Activated CD8-positive, alpha-beta T cell treated with anti-CD3 and anti-CD28 coated beads for 36 hours (primary cell): ENCODE measurements at places on chromosomes 7 and 10.

DNA sequence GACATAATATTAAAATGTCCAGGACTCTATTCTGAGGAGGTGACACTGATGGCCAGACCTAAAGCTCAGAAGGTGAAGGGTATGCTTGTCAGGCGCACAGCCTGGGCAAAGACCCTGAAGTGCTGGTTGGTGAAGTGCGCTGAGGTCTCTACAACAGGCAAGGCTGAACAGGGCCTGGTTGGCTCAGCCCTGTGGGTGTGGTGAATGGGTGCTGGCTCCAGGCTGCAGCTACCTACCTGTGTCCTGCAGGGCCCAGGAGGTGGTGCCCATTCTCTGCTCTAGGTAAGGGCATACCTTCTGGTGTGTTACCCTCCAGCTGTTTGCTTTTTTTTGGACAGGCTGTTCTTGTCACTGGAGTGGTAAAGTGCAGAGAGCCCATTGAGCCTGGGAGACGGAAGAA is 85.1 kb downstream of the RAMP3 start:
- no peak for DNase-seq

DNA sequence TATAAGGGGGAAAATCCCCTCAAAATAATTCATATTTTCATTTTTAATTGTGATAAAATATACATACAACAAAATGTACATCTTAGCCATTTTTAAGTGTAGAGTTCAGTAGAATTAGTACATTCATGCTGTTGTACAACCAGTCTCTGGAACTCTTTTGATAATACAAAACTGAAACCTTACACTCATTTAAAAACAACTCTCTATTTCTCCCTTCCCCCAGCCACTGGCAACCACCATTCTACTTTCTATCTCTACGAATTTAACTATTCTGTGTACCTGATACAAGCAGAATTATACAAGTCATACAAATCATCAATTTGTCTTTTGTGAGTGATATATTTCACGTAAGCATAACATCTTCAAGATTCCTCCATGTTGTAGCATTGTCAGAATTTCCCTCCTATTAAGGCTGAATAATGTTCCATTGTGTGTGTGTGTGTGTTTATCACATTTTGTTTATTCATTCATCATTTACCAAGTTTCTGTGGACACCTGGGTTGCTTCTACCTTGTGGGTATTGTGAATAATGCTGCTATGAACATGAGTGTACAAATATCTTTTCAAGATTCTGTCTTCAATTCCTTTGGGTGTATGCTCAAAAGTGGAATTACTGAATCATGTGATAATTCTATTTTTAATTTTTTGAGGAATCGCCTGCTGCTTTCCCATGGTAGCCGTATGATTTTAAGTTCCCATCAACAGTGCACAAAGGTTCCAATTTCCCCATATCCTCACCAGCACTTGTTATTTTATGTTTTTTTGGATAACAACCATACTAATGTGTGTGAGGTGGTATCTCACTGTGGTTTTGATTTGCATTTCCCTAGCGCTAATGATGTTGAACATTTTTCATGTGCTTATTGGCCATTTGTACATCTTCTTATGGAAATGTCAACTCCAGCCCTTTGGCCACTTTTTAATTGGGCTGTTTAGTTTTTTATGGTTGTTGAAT is 4.7 kb upstream of the EBLN1 start:
- peak; percentile 54 for DNase-seq

DNA sequence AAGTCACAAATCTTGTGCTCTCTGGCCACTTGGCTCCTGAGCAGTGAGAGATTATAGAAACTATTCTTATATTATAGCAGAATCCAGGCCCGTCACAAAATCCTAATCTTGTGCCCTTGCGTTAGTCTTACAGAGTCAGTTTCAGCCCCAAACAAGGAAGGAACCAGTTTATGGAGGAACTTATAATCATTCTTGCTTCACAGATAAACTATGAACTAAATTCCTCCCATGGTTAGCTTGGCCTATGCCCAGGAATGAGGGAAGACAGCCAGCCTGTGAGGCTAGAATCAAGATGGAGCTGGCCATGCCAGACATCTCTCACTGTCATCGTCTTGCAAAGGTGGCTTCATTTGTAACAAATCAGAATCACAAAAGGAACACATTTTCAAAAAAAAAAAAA is 199.7 kb upstream of the PITRM1 start:
- no peak for DNase-seq

DNA sequence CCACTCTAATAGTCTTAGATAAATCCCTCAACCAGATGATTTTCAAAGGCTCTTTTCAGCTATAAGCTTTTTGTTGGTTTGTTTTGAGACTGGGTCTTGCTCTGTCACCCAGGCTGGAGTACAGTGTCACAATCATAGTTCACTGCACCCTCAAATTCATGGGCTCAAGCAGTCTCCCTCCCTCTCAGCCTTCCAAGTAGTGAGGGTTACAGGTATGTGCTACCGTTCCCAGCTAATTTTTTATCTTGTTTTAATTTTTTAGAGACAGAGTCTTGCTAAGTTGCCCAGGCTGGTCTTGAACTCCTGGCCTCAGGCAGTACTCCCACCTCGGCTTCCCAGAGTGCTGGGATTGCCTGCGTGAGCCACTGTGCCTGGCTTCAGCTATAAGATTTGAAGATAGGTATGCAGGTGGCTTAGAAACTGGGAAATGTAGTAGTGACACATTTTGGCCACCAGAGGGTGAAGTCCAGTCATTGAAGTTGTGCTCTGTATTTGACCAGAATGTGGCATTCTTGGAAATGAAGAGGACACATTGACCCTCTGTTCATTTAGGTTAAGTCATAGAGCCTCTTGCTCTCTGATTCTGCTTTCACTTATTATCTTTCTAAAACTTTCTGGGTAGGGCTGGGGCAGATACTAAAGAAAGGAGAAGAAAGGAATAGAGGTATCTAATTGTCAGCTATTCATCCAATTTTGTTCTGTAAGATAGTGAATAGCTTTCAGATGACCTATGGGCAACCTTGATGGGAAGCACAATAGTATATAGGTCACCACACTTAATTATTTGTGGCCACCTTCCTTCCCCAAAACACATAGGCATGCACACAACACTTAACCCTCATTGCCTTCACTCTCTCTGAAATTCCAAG is 36.0 kb downstream of the R3HCC1L start:
- DNase-seq = peak; percentile 34

GRCh38 chr10:86159797-86160196 is 206.8 kb downstream of the GRID1 start:
- no peak for DNase-seq

DNA sequence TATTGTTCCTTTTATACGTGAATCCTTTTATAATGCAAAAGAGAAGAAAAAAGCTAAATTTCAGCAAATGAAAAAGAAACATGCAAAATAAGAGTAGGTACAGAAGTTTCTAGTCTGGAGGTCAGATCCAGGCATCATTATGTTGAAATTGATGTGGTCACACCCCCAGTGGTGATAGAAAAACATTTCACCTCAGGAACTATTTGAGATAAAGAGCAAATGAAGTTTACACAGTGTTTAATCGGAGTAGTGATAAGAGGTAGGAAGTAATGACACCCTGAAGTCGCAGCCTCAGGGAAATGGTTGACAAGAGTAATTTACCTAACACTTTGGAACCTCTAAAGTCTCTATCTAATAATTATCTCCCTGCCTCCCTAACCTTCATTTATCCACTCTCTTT is 536.0 kb upstream of the STEAP1 start:
- DNase-seq = no peak

GRCh38 chr10:73584737-73585136 is 6.4 kb downstream of the USP54 start:
- peak; percentile 7 for DNase-seq

DNA sequence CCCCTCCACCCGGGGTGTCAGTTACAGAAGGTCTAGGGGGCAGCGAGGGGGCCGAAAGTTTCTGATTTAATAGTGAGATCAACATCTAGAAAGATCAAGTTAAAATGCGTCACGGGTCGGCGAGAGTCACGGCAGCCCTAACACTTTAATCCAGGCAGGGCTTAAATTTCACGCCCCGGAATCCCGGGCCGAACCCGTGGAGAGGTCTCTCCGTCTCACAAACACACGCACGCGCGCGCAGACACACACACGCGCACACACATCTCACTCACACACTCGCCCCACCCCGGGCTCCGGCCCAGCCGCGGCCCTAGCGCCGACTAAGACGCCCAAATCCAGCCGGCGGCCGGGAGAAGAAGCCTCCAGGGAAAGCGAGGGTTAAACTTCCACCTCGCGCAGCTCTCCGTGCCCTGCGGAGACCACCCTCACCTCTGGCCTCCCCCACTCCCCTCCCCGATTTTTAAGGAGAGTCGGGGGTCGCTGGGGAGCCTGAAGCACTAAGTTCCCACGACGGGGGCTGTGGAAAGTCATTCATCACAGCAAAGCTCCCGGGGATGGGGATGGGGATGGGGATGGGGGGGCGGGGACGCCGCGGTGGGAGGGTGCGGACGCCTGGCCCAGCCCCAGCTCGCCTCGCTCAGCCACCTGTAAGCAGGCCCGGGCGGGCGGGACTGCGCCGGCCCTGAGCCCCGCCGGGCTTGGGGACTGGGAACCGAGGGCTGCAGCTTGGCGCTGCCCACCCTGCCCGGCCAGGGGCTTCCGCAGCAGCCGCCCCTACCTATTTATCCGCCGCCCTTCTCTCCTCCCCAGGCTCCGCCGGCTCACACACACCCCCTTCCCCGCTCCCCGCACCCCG is 1.6 kb downstream of the PDGFA start:
- DNase-seq = peak; percentile 64
